ENCODE measurements at places on chromosomes 7 and 10.
A peak's percentile ranks its signal among the peaks of the same experiment; 100 is the strongest.

DNA sequence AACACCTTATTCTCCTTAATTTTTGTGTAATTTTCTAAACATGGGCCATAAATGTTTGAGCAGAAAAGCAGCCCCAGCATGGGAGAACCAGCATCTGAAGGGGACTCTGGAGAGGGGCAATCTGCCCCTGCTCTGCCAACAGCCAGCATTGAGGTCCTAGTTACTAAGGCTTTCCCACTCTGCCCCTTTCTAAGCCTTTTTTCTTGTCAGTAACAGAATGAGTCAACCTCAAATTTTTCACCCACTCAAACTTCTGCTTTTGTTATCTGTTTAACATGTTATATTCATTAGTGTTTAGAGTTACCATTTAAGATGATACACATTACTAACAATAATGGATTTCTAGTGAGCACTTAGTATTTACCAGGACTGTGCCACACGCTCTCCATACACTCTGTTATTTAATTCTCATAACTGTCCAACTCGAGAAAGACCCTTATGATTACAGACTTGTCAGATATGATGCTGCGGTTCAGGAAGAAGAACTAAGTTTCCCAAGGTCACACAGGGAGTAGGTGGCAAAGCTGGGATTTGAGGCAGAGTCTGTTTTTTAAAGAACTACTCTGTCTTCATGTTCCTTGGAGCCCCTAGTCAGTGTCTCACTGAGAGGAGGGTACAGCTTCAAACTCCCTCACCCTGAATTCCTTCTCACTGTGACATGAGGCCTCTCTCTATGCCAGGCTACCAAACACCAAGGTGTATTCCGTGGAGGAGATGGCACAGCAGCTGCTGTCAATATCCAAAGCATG, 19.9 kb upstream of the GPAM start:
- DNase-seq = no peak

GRCh38 chr7:37741776-37742175, 58.2 kb downstream of the GPR141 start:
- DNase-seq = no peak

DNA sequence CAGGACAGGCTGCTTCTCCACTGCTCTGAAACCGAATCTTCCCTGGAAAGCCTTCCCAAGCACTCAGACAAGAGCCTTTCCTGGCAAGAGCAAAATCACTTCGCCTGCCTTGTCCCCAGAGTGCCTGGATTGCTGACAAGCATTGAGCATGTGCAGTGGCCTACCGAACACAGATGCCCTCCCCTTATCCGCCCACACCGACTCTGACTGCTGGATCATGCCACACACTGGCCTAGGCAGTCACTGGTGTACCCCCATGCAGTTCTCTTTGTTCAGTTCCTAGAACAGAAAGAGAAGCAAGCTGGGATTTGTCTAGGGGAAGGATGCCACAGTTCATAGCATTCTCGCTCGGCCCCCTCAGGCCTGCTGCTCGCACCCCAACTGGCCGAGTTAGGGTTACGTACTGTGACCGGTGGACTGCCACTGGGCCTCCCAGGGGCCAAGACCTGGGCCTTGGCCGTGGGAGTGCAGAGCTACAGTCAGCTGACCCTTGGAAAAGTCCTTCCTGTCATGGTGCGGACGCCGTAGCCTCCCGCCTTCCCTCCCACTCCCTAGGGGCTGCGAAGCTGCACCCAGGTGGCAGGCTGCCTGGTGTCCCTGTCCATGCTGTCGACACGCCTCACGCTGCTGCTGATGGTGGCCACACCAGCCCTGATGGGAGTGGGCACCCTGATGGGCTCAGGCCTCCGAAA, 6.9 kb downstream of the ABCB8 start:
- no peak for DNase-seq

- no peak for DNase-seq
Observed at GRCh38 chr10:132911786-132912097, 30.6 kb downstream of the CFAP46 start.

- no peak for DNase-seq
Observed at GRCh38 chr7:68958571-68958970, 639.7 kb upstream of the AUTS2 start.

- DNase-seq = no peak
Observed at GRCh38 chr7:83640731-83641537, 8.0 kb downstream of the SEMA3E start.

DNA sequence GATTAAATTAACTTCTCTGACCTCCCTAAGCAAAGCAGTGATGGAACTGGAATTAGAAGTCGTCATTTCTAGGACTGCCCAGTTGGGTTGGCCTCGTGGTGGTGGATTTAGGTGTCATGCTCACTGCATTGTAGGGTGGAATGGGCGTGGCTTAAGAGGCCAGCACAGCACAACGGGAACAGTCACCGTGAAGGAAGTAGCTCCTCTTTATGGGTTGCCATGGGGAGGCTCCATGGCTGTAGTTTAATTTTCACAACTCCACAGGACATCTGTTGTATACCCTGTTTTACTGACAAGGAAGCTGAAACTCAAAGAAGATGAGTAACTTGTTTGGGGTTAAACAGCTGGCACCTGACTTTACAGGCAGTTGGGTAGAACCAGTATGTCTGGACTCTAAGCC, 208.3 kb downstream of the CELF2 start:
- DNase-seq = no peak

- DNase-seq = no peak
Observed at GRCh38 chr7:133815611-133816210, 311.4 kb upstream of the LRGUK start.

DNA sequence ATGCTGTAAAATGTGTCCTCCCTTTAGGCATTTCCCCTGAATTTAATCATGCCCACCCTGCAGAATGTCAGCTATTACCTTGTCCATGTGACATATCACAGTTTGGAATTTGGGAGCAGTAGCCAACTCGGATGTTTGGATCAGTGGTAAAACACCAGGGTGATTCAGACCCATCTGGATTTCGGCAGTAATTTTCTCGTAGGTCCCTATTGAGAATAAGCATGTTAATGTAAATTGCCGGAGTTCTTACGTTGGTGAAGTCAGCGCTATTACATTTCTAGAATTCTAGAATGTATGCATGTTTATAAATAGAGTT, 44.1 kb downstream of the HGF start:
- peak; percentile 88 for DNase-seq

DNA sequence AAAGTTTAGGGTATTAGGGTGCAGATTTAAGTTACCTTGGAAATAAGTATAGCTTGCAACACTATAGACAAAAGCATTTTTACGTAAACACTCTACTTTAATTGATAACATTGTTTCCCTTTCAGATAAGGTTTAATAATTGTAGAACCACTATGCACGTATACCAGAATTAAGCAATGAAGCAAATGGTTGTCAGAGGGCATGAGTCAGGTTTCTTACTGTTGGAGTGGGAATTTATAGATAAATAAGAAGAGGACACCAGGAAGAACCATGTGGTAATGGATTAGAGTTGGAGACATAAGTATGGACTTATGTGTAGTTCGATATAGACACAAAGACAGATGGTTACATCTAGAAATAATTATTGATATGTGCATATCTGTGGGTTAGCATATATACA, 355.6 kb downstream of the ETV1 start:
- DNase-seq = peak; percentile 33

GRCh38 chr10:78914502-78915189, 154.1 kb upstream of the ZMIZ1 start:
- no peak for DNase-seq

GRCh38 chr10:8815969-8816368, 761.5 kb downstream of the GATA3 start:
- DNase-seq = no peak

GRCh38 chr10:361203-362081, 226.2 kb downstream of the ZMYND11 start:
- no peak for DNase-seq

- no peak for DNase-seq
Observed at GRCh38 chr7:65744406-65744805, 128.5 kb upstream of the VKORC1L1 start.

DNA sequence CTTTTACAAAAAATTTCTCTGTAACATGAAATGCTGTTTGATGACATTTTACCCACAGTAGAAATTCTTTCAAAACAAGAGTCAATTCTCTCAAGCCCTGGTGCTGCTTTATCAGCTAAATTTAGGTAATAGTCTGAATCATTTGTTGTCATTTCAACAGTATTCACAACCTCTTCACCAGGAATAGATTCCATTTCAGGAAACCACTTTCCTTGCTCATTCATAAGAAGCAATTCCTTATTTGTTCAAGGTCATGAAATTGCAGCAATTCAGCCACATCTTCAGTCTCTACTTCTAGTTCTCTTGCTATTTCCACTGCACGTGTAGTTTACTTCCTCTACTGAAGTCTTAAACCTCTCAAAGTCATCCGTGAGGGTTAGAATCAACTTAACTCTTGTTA, 14.1 kb downstream of the STAG3 start:
- no peak for DNase-seq

DNA sequence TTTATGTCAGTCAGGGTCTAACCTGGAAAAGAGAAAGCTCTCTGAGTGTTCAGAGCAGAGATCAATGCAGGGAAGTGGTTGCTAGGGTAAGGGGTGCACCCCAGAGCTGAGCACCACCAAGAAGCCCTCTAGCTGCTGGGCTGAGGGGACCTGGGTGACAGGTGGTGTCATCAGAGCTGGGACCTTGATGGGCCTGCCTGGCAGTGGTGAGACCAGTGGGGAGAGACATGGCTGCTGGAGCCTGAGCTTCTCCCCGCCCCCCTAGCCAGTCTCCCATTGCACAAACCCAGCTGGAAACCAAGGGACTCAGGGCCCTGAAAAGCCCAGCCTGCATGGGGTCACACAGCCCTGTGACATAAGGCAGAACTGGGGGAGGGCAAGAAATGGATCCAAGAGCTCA, 49.1 kb upstream of the OSBPL3 start:
- DNase-seq = no peak

DNA sequence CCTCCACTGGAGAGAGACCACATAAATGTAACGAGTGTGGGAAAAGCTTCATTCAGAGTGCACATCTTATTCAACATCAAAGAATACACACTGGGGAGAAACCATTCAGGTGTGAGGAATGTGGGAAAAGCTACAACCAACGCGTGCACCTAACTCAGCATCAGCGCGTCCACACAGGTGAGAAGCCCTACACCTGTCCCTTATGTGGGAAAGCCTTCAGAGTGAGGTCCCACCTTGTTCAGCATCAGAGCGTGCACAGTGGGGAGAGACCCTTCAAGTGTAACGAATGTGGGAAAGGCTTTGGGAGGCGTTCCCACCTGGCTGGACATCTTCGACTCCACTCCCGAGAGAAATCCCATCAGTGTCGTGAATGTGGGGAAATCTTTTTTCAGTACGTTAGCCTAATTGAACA, 20.6 kb downstream of the FAM200A start:
- DNase-seq = no peak

DNA sequence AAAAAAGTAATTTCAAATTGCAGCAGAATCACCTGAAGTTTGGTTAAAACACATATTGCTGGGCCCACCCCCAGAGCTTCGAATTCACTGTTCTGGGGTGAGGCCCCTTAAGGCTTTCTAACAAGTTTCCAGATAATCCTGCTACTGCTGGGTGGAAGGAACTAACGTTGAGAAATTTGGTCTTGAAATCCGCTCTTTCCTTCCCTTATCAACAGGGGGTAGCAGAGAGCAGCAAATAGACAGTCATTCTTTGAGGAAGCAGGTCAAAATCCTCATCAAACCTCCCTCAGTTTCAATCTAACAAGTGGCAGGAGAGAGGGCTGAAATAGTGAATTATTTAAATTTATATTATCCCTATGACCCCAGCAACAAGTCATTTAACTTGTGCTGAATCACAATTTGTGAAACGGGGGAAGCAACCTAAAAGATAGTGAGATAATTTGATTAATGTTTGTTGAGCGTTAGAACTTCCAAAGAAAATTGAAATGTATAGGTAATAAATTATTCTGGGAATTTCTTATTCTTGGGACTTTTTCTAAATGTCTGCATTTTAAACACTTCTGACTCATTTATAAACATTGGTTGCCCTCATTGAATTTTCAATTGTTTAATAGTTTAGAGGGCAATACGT, 21.7 kb upstream of the MALSU1 start:
- peak; percentile 81 for DNase-seq

DNA sequence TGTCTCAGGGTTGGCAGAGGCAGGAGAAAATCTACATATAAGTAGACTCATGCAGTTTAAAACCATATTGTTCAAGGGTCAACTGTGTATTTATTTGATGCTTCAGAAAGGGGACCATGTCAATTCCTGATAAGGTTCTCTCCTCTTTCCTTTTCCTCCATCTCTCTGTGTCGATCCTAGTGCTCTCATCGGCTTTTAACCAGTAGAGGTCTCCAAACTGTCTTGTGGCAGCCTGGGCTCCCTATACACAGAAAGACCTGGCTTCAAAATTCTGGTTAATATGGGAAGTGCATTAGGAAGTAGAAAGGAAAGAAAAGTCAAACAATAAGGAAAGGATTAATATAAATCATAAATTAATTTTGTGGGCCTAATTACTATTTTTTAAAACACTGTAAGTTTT, 304.4 kb upstream of the C7orf33 start:
- DNase-seq = peak; percentile 23

DNA sequence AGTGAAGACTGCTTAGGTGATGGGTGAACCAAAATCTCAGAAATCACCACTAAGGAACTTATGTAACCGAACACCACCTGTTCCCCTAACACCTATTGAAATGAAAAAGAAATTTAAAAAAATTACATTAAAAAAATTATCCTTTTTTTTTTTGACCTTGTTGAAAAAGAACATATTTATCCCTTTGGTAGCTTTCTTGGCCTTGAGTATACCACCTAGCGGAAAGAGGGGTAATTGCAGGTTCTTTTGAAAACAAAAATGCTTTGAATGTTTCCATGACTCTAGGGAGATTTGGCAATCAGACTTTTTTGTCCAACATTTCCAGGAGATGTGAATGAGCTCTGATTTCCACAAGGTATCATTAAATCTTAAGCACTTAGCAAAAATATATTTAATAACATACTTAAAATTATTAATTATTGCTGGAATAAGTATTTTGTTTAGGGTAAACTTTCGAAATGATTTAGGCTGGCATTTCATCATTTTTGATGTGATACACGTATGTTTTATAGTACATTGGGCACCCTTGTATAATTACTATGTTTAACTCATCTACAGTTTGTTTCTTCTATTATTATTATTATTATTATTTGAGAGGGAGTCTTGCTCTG, 47.0 kb upstream of the ELMO1 start:
- DNase-seq = peak; percentile 34

DNA sequence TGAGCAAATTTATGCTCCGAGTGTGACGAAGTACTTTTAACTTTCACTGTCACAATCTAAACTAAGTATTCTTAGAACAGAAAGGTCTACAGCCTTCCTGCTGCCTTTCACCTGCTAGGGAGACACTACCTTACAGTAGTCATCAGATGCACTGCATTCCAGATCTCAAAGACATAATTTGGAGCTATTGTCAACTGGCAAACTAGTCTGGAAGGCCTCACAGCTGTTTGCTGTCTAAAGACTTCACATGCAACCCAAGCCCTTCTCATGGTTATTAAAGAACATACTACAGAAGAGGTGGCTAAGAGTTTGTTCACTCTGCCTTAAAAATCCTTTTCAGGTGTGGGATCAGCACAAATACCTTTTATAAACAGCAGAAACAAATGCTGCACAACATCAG, 91.8 kb upstream of the KCNIP2 start:
- no peak for DNase-seq

- no peak for DNase-seq
Observed at GRCh38 chr10:49609283-49610113, 612 bp upstream of the SLC18A3 start.

GRCh38 chr7:66013938-66014337, 31.9 kb upstream of the GUSB start:
- peak; percentile 58 for DNase-seq

All from ELR (cell line).